ENCODE measurements at places on chromosomes 13 and 19.

- no peak overlapping the region for H3K4me3 ChIP-seq
- no peak overlapping the region for H3K27ac ChIP-seq
- peaks cover 34% of the 10 kb centered on the region for H3K36me3 ChIP-seq
- no peaks in the 10 kb centered on the region for H3K27me3 ChIP-seq
- no peak for DNase-seq
These were observed 38.6 kb upstream of the TEX29 start for GRCh38 chr13:111281751-111282311.

GRCh38 chr13:41505209-41505835 is 48.0 kb downstream of the RGCC start:
- no peak overlapping the region for H3K27ac ChIP-seq
- no peaks in the 10 kb centered on the region for H3K4me1 ChIP-seq
- H3K4me3 ChIP-seq: no peak overlapping the region
- peaks cover 4% of the 10 kb centered on the region for H3K27me3 ChIP-seq
- DNase-seq: no peak

DNA sequence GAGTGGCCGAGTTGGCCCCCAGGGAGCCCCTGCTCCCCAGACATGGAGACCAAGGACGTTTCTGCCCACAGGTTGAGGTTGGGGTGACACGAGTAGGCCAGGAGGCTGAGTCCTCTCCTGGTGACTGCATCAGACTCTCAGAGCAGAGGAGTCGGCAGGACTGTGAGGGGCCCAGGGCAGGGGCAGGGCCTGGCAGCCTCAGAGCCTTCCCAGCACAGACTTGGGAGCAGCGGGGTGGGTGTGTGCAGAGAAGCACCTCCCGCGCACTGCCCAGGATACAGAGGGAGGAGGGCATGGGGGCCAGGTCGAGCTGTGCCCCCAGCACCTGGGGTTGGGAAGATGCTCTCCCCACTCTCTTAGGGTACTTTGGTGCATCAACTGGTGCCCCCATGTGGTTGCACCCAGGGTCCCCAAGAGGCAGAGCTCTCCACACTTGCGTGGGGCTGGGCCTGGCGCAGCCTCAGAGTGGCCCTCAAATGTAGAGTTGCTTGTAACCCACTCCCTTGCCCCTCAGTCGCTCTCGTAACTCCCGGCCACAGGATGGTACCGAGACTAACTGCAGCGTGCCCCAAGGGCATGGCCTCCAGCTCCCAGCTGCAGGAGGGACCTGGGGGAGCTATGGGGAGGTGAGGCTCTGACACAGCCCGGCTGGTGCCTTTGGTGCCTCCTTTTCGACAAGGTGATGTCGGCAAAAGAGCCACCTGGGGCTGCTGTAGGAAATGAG is 15.9 kb downstream of the TSSK6 start:
- no peak overlapping the region for H3K27ac ChIP-seq
- H3K27me3 ChIP-seq: no peaks in the 10 kb centered on the region
- no peak overlapping the region for H3K4me3 ChIP-seq
- H3K4me1 ChIP-seq: no peaks in the 10 kb centered on the region
- peaks cover 27% of the 10 kb centered on the region for H3K36me3 ChIP-seq
- no peak for DNase-seq

- no peaks in the 10 kb centered on the region for H3K27me3 ChIP-seq
- no peaks in the 10 kb centered on the region for H3K36me3 ChIP-seq
These were observed 599 bp downstream of the C19orf12 start for GRCh38 chr19:29714371-29714952.

- no peak for DNase-seq
- H3K27ac ChIP-seq: no peak overlapping the region
- H3K4me1 ChIP-seq: no peaks in the 10 kb centered on the region
- no peaks in the 10 kb centered on the region for H3K27me3 ChIP-seq
- H3K36me3 ChIP-seq: no peaks in the 10 kb centered on the region
- H3K4me3 ChIP-seq: no peak overlapping the region
These were observed 370.3 kb upstream of the ATXN8OS start for GRCh38 chr13:69737129-69737935.

GRCh38 chr13:113539822-113540221 is 44.7 kb upstream of the TFDP1 start:
- peaks cover 15% of the 10 kb centered on the region for H3K4me1 ChIP-seq
- H3K4me3 ChIP-seq: no peak overlapping the region
- DNase-seq: no peak
- H3K27ac ChIP-seq: no peak overlapping the region
- H3K27me3 ChIP-seq: no peaks in the 10 kb centered on the region

DNA sequence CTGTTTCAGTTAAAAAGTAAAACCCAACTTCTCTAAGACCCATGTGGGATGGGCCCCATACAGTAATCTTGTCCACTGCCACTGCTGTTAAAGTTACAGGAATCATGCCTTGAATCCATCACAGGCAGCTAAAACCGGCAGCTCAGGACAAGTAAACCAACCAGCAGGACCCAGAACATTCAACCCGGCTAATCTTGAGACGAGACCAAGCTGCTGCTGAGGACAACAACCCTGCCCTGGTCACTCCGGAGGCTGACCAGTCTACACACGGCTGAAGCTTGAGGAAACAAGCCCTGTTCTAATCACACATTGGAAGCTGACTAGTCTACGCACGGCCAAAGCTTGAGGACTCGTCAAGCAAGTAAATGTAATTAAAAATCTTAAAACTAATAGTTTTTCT is 105.2 kb upstream of the ZNF492 start:
- no peak overlapping the region for H3K4me3 ChIP-seq
- no peak for DNase-seq
- no peaks in the 10 kb centered on the region for H3K36me3 ChIP-seq

DNA sequence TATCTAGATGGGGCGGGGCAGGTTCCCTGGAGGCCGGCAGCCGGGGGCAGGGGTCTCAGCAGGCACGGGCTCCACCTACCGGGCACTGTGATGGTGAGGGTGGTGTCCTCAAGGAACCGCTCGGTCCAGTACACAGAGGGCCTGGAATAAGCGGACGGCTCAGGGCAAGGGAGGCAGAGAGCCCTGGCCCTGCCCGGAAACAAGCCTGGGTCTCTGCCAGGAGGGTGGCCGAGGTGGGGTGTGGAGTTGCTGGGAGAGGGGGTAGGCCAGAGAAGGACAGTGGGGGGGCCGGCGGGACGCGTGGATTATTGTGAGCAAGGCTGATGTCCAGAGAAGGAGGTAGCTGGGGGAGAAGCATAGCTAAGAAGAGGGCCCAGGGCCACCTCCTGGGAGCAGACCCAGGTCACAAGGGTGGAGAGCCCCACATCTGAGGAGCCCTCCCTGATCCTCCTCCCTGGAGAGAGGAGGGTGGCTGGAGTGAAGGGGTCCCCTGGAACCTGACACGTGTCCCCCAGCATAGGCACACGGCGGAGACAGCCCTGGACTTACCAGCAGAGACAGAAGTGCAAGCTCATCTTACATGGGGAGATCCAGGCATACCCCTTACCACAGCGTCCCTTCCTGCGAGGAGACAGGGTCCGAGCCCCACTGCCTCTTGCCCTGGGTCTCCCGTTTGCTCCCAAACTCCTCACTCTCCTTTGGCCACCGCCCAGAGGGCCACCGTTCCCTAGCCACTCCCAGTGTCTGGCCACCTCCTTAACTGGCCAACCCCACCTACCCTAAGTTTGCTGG is 29.0 kb upstream of the MIER2 start:
- H3K4me1 ChIP-seq: no peaks in the 10 kb centered on the region
- H3K27me3 ChIP-seq: peaks cover 18% of the 10 kb centered on the region
- H3K36me3 ChIP-seq: no peaks in the 10 kb centered on the region

DNA sequence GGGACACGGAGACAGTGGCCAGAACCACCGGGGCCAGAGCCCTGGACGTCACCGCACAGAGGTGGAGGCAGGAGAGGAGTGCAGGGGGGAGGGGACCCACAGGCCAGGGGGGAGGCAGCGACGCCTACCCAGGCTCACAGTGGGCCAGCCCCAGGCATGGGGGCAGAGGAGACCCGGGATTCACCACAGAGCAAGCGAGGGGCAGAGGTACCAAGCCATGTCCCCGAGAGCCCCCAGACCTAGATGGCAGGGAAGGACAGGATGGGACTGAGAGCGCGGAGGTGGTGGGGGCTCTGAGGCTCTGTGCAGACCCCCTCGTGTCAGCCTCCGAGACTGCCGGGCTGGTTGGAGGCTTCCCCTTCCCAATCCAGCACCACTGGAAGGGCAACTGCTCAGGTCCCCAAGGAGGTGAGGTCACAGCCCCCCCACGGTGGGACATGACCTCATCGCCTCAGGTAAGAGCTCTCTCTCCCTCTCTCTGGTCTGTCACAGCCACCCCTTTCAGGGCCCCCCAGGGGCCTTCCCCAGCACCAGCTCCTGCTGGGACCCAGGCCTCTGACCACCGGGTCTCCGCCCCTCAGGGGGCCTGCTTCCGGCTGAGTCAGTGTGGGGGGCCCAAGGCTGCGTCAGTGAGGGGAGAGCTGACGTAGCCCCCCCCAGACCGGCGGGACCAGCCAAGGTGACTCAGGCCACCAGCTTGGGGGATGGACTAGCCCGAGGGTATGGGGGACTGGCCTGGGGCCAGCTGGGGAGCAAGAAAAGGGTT is 2.2 kb upstream of the IL11 start:
- no peak overlapping the region for H3K4me3 ChIP-seq
- H3K36me3 ChIP-seq: no peaks in the 10 kb centered on the region
- H3K27ac ChIP-seq: no peak overlapping the region
- peaks cover 7% of the 10 kb centered on the region for H3K27me3 ChIP-seq
- peak; percentile 26 for DNase-seq

DNA sequence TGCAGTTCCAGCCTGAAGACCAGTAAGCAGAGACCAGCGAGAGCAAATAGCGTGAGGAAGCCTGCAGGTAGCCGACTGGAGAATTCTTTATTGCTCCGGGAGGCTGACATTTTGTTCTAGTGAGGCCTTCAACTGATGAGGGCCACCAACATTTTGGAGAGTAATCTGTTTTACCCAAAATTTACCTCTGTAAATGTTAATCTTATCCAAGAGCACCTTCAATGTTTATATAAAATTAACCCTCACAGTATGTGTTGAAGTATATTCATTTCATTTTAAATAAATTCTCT is 546.4 kb upstream of the SLITRK5 start:
- H3K27me3 ChIP-seq: no peaks in the 10 kb centered on the region
- no peak overlapping the region for H3K27ac ChIP-seq
- no peaks in the 10 kb centered on the region for H3K4me1 ChIP-seq
- no peak overlapping the region for H3K4me3 ChIP-seq
- no peaks in the 10 kb centered on the region for H3K36me3 ChIP-seq

GRCh38 chr13:70708775-70709174 is 600.5 kb upstream of the KLHL1 start:
- no peak overlapping the region for H3K4me3 ChIP-seq
- H3K27me3 ChIP-seq: no peaks in the 10 kb centered on the region
- no peaks in the 10 kb centered on the region for H3K36me3 ChIP-seq
- DNase-seq: no peak
- no peak overlapping the region for H3K27ac ChIP-seq

GRCh38 chr13:87677496-87678371 is 6.6 kb downstream of the SLITRK5 start:
- H3K27me3 ChIP-seq: peaks cover 50% of the 10 kb centered on the region
- H3K36me3 ChIP-seq: no peaks in the 10 kb centered on the region
- peak; percentile 1 for DNase-seq
- H3K27ac ChIP-seq: no peak overlapping the region

DNA sequence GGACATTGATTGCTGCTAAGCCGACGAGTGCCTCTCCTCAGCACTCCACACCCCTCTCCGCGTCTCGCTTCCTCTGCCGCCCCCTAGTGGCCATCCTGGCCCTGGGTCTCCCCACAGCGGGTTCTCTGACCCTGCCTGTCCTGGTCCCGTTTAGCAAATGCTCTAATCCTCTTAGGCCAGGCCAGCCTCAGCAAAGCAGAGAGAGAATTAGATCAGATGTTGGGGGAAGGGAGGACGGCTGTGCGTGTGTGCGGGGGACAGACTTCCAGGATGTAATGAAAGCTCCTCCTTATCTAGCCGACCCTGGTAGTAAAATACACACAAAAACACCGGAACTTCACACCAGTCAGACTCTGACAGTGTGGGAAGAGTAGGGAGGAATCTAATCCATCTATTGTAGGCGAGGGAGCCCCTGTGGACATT is 4.5 kb downstream of the TPRX2 start:
- DNase-seq: peak; percentile 61
- H3K4me3 ChIP-seq: peak overlapping the region; percentile 50
- peaks cover 17% of the 10 kb centered on the region for H3K4me1 ChIP-seq

- no peak overlapping the region for H3K27ac ChIP-seq
- no peaks in the 10 kb centered on the region for H3K36me3 ChIP-seq
- H3K4me3 ChIP-seq: no peak overlapping the region
- H3K4me1 ChIP-seq: no peaks in the 10 kb centered on the region
- H3K27me3 ChIP-seq: peaks cover 7% of the 10 kb centered on the region
These were observed 9.6 kb upstream of the SACS start for GRCh38 chr13:23443110-23443509.

- no peak overlapping the region for H3K27ac ChIP-seq
- peaks cover 12% of the 10 kb centered on the region for H3K4me1 ChIP-seq
- no peak overlapping the region for H3K4me3 ChIP-seq
- no peak for DNase-seq
- no peaks in the 10 kb centered on the region for H3K36me3 ChIP-seq
- no peaks in the 10 kb centered on the region for H3K27me3 ChIP-seq
These were observed 43.3 kb downstream of the VWA8 start for GRCh38 chr13:41917641-41918040.

DNA sequence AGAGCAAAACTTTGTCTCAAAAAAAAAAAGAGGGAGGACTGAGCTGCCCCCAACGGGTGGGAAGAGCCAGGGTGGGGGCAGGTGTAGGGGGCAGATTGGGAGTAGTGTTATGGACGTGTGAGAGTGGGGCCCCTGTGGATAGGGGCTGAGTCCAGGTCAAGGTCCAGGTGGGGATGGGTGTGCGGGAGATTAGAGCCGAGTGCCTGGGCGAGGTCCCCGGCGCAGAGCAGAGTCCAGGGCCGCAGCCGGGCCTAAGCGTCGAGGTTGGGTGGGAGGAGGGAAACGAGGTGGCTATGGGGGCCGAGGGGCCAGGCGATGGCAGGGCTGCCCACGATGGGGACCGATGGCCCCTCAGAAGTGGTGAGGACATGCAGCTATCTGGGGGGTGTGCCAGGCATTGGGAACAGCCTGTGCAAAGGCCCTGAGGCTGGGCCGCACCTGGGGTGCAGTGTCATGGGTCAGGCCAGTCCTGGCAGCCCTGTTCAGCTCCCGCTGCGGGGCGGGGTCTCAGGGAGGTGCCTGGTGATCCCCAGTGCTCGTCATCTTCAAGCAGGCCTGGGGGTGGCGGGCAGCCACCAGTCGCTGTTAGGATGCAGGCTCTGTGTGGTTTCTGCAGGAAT is 12.3 kb upstream of the MISP start:
- peak overlapping the region; percentile 88 for H3K27ac ChIP-seq
- DNase-seq: peak; percentile 88
- peaks cover 48% of the 10 kb centered on the region for H3K4me1 ChIP-seq
- H3K27me3 ChIP-seq: no peaks in the 10 kb centered on the region
